ENCODE measurements at places on chromosomes 5 and 9.

GRCh38 chr5:179314606-179315355 is 30.5 kb downstream of the ADAMTS2 start:
- DNase-seq, result no peak

GRCh38 chr9:91852801-91853347 is 97.2 kb downstream of the ROR2 start:
- no peak for DNase-seq

GRCh38 chr9:28064241-28064815 is 491.0 kb upstream of the C9orf72 start:
- DNase-seq, result no peak

GRCh38 chr5:14266686-14267085 is 123.5 kb downstream of the TRIO start:
- DNase-seq, result no peak

DNA sequence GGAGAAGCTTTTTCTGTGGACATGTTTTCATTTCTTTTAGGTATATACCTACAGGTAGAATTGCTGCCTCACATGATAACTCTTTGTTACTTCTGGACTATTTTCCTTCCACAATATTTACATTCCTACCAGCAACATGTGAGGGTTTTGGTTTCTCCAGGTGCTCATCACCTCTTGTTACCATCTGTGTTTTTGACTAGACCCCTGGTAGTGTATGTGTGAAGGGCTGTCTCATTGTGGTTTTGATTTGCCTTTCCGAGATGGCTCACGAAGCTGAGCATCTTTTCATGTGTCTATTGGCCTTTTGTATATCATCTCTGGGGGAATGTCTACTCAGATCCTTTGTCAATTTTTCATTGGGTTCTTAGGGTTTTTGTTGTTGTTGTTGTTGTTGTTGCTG is 17.2 kb upstream of the RANBP17 start:
- DNase-seq, result no peak

- no peak for DNase-seq
These were observed 47.1 kb upstream of the SH3GL2 start for GRCh38 chr9:17531642-17532254.

DNA sequence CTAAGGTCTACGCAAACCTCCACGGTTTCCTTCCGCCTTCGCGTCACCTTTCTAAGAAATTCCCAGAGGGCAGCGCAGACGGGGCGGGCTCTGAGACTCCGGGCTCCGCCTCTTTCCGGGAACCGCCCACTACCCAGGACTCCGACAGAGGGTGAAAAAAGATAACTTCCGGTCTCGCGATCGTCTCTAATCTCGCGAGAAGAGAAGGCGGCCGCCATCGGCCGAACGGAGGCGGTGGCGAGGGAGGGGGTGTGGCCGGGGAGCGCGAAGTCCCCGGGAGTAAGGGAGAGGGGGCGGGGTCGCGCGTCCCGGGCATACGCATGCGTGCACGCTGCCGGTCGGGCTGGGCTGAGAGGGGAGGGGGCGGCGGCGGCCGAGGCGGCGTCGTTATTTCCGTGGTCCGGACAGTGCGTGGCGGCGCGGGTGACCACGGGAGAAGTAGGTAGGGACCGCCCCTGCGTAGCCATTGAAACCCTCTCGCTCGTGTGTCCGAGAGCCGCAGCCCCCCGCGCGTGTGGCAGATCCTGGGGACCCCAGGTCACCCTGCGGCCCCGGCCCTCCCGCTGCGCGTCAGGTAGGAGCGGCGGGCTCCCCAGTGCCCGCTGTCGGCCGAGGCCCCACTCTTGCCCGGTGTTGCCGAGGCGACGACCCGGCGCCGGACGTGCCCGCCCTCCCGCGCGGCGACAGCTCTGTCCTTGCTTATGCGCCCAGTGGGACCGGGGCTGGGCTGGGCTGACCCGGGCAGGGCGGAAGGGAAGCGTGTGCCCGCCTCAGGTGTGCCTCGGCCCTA is at the start of gene NAA35:
Gene NAA35, plus strand, starts transcription at position 315 of the 790 bp plus-strand sequence. CDS start 1,014 bp downstream, outside the sequence.
- DNase-seq, result peak; percentile 80

Data from SHP77 (cell line).